ENCODE measurements at places on chromosomes 4 and X. TPM values are rescaled to one million over a fixed set of nuclear protein-coding genes. Genes with fewer than 3 reads are reported as not detected.

Gene NCBP2L
- not detected for total RNA-seq

Gene TLR8
- not detected for total RNA-seq

Gene CLCN4
- 6.9 TPM for total RNA-seq

Gene HSFX4
- total RNA-seq: not detected

GRCh38 chr4:8356856-8357255 lies 83.7 kb downstream of the ACOX3 start:
- H3K27ac ChIP-seq: no peak overlapping the region
- peaks cover 13% of the 10 kb centered on the region for H3K4me1 ChIP-seq
- H3K4me3 ChIP-seq: no peak overlapping the region

All from H9 (cell line).